ENCODE measurements at places on chromosomes 5 and 9.

GRCh38 chr5:52392321-52392720 lies 395.4 kb upstream of the ITGA1 start:
- DNase-seq, result no peak

DNA sequence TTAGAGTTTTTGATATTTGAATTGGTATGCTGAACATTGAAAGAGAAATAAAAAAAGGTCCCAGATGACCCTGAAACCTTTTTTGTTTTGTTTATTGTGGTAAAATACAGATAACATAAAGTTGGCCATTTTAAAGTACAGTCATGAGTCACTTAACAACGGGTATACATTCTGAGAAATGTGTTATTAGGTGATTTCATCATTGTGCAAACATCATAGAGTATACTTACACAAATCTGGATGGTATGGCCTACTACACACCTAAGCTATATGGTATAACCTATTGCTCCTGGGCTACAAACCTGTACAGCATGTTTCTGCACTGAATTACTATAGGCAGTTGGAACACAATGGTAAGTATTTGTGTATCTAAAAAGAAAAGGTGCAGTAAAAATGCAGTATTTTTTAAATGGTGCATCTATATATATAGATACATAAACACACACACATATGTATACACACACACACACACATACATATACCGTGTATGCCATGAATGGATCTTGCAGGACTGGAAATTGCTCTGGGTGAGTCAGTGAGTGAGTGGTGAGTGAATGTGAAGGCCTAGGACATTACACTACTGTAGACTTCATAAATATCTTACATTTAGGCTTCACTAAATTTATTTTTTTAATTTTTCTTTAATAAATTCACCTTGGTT lies 31.0 kb downstream of the TTC1 start:
- no peak for DNase-seq

- DNase-seq, result no peak
Measured at GRCh38 chr5:153905219-153905618, 133.5 kb downstream of the FAM114A2 start.

- no peak for DNase-seq
Measured at GRCh38 chr5:157750320-157750719, 6.8 kb downstream of the LSM11 start.

DNA sequence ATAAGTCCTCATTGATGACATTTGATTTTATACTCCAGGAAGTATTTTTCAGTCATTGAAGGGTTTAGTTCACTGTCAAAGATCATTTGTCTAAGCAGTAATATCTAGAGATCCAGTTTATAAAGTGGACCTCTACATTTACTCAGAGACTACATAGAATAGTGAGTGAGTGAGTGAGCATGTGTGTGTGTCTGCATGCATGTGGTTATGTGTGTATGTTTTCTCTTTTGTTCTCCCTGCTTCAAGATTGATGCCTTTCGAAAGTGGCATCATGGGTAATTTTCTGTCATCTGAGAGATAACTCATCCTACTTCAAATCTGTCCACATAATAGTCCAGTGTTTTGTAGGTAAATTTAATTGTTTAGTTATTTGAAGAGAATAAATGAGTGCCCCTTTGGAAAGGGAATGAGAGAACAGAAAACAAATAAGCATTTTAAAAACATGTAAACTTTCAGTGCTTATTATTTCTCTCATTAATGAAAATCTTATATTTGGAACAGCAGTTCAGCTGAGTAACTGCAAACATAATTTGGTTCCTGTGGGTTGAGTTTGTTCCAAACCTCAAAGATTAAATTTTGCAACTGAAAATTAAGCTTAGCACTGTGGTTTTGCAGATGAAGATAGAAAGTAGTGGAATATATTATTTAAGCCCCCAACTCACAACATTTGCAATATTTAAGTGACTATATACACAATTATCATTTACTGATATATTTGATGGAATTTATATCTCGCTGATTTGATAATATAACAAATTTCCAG lies 1295.1 kb upstream of the C9orf72 start:
- DNase-seq, result no peak

- no peak for DNase-seq
Measured at GRCh38 chr5:113759505-113759904, 246.0 kb downstream of the YTHDC2 start.

DNA sequence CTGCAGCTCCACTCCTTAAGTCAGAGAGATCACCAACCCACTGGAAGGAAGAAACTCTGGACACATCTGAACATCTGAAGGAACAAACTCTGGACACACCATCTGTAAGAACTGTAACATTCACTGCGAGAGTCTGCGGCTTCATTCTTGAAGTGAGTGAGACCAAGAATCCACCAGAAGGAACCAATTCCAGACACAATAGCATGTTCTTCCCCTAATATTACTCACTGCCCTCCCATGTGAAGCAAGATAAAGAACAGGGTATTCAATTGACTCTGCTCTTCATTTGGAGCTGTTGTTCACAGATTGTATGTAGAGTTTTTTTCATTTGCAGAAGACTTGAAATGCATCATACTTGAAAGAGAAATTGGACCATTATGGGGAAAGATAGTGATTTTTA lies 10.8 kb downstream of the SAXO1 start:
- DNase-seq, result no peak

DNA sequence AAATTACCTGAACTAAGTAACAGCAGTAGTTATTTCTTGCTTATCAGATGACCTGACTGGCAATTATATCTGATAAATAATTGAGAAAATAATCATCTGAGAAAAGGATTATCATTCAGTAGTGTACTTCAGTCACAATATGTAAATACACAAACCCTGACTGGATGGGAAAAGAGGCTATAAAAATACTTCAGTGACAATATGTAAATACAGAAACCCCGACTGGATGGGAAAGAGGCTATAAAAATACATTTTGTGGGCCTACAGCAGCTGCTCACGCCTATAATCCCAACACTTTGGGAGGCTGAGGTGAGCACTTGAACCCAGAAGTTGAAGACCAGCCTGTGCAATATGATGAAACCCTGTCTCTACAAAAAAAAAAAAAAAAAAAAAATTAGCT lies 11.1 kb downstream of the UBAP2 start:
- DNase-seq, result no peak

DNA sequence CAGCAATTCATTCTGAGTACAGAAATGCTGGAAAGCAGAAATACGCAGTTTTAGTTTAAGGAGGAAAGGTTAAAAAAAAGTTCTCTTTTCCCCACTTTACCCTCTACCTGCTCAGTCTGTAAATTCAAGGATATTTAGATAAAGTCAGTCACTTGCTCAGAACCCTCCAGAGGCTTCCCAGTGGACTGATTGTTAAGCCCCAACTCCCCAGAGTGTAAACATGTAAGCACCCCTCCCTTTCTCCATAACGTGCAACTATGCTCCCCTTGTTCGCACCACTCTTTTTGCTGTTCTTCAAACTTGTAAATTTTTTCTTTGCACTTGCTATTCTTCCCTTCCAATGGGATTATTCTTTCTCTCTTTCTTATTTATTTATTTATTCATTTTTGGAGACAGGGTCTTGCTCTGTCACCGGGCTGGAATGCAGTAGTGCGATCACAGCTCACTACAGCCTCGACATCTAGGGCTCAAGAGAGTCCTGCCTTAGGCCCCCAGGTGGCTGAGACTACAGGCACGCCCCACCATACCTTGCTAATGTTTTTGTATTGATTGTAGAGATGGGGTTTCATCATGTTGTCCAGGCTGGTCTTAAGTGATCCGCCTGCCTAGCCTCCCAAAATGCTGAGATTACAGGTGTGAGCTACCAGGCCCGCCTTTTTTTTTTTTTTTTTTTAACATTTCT lies 32.5 kb upstream of the ERBIN start:
- DNase-seq, result no peak

DNA sequence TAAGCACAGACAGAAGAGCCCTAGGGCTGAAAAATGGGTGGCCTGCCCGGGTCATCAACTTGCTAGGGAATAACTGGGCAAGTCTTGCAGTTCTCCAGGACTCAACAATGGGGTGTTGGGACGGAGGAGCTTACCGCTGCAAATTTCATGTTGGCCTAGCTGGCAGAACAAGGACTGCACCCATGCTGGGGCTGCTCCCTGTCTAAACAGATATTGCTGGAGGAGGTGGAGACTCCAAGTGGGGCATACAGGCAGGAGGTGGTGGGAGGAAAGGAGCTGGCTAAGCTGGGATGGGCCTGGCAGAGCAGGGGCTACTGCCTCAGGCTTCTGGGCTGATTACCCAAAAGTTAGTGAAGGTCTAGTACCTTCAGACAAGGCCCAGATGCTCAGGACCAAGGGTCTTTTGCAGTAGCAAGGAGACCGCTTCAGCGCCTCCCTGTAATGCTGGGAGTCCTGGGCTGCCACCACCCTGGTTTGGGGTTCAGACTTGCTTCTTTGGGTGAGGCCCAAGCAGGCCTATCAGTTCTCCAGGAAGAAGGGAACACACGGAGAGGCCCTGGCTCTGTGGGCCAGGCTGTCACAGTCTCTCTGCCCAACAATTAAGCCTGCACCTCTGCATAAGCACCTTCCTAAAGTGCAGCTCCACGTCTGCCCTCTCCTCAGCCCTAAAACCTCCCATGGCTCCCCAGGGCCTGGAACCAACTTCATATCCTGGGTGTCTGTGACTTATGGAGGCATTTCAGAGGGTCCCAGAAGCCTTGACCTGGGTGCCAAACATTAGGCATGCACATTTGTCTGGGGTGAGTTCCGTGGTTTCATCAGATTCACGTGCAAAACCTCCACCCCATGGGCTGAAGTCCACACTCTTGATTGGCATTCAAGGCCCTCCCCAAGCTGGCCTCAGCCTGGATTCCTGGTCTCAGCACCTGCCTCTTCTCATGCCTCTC lies 24.2 kb upstream of the KIF12 start:
- no peak for DNase-seq

DNA sequence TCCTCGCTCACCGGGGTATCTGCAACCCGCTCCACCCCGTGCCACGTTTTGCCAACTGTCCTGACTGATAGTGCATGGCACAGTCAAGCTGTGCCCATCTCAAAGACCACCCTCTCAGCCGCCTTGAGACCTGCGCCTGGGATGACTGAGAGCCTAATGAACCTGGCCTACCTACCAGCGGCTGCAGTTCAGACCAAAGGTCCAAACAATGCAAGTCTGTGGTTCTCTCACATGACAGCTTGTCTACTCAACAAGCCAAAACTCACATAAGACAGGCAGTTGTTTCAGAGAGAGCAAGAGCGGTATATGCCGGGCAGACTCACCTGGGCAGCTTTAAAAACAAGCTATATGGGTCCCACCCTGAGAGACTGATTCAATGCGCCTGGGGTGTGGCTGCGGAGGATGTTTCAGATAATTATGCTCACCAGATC lies 70.5 kb downstream of the EPB41L4B start:
- DNase-seq, result no peak

GRCh38 chr5:120139039-120139438 lies 325.1 kb upstream of the PRR16 start:
- DNase-seq, result no peak

DNA sequence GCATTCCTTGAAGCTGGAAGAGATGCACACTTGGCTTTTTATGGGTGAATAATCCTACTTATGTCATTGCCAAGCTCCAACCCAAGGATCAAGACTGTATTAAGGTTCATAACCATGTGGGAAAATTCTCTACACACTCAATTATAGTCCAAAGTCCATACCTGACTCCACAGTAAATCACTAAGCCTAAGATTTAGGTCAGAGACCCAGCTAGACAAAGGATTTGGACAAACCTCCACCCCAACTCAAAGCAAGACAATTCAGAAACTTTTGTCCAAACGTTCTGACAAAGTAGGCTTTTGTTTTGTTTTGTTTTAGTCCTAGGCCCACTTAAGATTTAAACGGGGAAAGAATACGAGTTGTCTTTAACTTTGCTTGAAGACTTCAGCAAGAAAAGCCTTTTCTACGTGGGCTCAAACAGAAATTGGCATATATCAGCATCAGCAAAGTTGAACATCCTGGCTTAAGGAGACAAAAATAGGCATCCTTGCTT lies 1.7 kb downstream of the MEGF9 start:
- DNase-seq, result no peak

DNA sequence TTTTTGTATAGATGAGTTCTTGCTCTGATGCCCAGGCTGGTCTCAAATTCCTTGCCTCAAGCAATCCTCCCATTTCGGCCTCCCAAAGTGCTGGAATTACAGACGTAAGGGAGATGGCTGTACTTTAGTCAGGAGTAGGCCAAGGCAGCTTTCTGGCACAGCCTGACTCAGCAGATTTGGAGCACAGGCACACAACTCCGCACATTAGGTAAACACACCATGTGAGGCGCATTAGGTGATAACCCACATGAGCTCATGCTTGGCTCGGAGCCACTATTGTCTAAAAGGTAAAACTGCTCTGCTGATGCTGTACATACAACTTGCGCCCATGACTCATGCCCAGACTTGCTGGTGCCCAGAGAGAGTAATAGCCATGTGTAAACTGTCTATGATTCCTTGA lies 1157.9 kb downstream of the TAF11L14 start:
- DNase-seq, result no peak

DNA sequence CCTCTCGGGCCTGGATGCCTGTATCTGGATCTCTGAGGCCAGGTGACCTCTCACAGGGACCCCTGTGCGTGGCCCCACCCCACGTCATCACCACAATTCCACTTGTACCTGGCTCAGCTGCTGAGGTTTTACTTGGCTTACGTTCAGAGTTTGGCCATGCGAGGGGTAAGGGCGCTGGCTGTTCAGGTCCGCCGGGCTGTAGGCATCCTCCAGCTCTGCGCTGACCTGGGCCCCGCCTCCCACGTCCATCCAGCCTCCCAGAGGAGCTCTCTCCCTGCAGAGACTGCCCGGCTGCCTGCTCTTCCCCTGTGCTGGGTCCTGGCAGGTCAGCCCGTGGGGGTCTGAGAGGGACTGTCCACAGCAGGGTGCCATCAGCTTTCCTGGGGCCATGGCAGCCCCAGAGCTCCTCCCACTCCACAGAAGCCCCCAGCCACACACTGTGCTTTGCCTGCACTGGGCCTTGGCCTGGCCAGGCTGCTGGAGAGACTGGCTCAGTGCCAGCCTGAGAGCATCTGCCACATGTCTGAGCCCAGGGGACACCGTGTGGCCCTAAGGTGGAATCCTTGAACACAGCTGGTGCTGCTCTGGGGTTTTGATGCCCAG lies 43.6 kb downstream of the SLC6A3 start:
- no peak for DNase-seq

DNA sequence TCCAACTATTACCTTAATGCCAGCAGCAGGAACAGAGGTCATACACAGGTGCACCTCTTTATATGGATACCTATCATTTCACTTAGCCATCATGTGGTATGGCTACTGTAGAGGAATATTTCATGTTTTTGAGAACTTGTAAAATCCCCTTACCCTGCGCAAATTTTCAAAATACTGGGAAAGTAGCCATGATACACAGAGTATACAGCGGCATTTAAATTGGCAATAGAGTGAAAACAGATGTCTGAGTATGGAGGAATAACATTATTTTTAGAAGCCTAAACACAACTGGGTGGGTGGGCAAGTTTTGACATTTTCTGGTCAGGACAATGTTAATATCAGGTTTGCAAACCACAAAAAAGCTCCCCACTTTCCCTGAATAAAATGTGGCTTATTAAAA lies 109.5 kb downstream of the SMIM23 start:
- no peak for DNase-seq

- no peak for DNase-seq
Measured at GRCh38 chr9:113568081-113568435, 104.5 kb downstream of the RGS3 start.

GRCh38 chr5:170121321-170121720 lies 15.6 kb downstream of the FOXI1 start:
- no peak for DNase-seq
